ENCODE measurements at places on chromosomes 3 and 15.

DNA sequence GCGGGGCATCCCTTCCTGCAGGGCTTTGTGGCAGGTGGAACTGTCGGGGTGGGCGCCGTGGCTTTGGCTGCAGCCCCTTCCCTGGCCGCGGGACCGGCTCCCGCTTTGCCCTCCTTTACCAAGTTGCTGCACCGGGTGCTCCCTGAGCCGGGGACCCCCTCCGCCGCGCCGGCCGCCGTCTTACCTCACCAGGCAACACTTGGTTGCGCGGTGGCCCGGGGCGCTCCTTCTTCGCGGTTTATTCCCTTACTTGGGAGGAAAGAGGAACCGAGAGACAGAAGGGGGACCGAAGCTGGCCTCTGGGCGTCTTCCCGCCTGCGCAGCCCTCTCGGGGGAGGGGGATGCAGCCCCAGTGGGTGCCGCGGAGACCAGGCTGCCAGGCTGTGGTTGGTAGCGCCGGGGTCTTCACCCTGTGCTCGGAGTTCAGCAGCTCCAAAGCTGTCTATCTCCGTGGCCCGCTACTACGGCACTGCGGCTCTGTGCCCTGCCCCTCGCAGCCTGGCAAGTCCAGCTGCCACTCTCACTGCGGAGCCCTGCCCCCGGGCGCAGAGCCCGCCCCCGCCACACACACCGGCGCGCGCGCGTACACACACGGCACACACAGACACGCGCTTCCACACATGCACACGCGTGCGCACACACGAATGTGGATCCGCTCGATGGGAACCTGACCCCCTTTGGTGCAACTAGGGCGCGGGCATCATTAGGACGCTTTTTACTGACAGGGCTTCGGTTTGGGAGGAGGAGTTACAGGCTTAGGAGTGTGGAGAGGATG lies at the start of gene DGKG:
DGKG (minus strand) TSS at position 473 of the 775 bp plus-strand sequence. CDS start 41,775 bp downstream, outside the sequence.
- DNase-seq = peak; percentile 78

DNA sequence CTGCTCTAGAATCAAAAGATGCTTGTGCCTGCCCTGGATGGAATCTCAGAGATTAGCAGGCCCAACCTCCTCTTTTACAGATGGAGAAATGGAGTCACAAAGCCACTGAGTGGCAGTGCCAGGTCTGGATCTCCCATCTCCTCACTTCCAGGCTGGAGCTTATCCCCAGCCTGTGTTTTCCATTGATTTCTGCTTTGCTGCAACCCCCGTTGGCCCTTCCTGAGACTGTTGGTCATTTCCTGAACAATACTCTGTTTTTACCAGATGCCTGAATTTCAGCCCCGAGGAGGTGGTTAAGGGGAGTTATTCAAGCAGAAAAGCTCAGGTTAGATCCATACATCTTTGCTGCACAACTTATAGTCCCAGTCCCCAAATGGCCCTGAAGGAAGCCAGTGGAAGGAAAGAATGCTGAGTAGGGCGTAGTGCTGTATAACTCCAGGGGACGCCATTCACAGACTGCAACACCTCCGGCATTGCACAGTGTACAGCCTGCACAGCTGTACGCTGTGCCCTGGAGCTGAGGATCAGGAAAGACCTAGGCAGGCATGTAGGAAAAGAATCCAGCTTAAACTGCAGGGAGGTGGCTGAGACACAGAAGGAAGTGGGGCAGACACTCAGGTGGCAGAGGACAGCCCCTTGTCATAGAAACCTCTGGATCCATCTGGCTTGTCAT lies 77.5 kb downstream of the RPLP1 start:
- DNase-seq = no peak

- DNase-seq = no peak
Measured at GRCh38 chr15:89707577-89707976, 17.0 kb downstream of the WDR93 start.

- DNase-seq = no peak
Measured at GRCh38 chr3:120418446-120418845, 32.3 kb downstream of the FSTL1 start.

Measured in NCI-H524 (cell line).